ENCODE measurements at places on chromosomes 12 and 14.

DNA sequence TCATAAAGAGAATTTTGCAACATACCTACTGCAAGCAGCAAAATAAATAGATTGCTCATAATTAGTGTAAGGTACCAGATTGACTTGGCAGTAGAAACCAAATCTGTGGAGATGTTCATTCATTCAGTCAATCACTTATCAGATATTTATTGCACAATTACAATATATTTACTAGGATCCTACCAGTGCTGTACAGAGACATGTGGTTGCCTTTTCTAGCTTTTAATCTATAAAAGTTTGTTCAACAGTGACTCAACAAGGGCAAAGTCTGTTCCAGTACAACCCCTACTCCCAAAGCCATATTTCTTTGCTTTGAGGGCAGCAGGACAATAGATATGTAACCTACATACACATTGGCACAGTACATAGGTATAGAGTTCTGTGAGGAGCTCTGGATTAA is 27.3 kb downstream of the ABCD2 start:
- no peak for DNase-seq

DNA sequence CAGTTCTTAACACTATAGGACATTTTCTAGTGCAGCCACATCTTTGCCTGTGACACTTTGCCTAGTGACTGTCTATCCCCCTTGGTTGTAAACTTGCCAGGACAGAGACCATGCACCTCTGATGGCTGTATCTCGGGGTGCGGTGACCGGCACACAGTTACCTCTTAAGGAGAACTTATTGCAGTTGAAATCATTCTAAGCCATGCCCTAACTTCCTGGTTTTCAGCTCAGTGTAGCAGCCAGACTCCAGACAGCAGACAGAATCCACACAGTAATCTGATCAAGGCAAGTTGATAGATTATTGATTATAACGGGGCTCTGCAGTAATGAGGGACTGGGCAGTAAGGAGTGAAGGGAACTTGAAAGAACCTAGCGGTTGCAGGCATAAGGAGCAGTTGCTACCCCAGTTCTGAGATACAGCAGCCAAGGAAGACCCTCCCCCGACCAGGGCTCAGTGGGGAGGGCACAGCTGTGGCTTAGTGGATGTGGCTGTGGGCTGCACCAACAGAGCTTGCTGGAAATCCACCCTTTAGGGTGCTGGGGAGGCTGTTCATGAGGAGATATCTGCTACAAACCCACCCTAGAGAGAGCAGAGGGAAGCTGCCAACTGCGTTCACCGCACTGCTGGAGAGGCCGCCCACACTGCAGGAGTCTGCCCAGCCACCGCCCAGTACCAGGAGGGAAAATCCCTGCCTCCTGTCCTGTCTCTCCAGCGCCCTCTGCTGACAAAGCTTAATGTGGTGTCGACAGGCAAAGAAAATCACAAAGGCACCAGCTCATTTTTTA is 58.2 kb upstream of the BEGAIN start:
- peak; percentile 86 for DNase-seq

DNA sequence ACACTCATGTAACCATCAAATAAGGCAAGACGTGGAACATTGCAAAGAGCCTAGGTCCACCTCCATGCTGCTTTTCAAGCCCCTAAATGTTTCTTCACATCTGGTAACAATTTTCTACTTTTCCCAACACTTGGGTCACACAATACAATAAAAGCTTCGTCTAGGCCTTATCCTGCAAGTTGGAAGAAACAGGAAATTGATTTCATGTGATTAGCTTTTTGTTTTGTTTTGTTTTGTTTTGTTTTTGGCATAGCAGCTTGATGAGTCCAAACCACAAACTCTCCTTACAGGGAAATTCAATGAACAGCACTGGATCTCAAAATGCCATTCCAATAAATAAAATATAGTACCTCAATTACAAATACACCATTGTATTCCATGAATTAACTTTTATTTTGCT is 19.3 kb downstream of the TAS2R50 start:
- no peak for DNase-seq

- no peak for DNase-seq
Observed at GRCh38 chr12:18340786-18341185, 79.5 kb downstream of the PIK3C2G start.

DNA sequence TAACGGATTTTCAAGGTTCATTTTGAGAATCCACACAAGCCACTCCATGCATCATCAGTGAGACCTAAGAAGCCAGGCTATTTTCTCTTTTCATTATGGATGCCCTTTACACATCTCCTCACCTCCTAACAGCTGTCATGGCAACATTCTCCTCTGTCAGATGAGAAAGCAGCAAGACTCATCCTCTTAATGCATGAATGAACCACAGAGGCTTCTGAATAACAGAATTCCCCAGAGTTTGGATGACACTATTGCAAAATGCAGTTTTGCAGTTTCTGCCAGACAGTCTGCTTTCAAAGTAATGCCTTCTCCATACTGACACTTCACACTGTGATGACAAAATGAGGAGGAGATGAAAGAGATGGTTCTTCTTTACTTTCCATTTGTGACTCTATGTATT is 286.7 kb upstream of the GRIP1 start:
- no peak for DNase-seq

- DNase-seq = no peak
Observed at GRCh38 chr12:49552014-49552413, 13.2 kb downstream of the KCNH3 start.

DNA sequence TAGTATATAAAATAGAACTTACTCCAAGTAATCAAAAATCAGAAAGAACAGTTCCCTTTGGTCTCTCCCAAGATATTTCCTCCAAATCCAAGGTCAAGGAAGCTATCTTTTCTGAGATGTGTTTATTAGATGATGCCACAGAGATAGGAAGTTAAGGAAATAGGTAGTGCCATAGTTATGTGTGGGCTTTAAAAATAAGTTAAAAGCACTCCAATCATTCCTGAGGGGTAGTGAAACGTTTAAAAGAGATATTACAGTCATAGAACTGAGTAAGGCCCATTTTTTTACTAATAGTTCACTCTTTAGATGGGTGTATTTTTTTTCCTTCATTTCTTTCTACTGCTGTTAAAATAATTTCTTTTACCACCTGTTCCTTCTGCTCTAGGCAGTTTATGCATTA is 1630.9 kb upstream of the SEL1L start:
- DNase-seq = no peak

GRCh38 chr14:52422650-52423356 is 108.7 kb downstream of the PTGER2 start:
- no peak for DNase-seq

GRCh38 chr12:7038591-7038990 is 20.3 kb upstream of the LPCAT3 start:
- no peak for DNase-seq

DNA sequence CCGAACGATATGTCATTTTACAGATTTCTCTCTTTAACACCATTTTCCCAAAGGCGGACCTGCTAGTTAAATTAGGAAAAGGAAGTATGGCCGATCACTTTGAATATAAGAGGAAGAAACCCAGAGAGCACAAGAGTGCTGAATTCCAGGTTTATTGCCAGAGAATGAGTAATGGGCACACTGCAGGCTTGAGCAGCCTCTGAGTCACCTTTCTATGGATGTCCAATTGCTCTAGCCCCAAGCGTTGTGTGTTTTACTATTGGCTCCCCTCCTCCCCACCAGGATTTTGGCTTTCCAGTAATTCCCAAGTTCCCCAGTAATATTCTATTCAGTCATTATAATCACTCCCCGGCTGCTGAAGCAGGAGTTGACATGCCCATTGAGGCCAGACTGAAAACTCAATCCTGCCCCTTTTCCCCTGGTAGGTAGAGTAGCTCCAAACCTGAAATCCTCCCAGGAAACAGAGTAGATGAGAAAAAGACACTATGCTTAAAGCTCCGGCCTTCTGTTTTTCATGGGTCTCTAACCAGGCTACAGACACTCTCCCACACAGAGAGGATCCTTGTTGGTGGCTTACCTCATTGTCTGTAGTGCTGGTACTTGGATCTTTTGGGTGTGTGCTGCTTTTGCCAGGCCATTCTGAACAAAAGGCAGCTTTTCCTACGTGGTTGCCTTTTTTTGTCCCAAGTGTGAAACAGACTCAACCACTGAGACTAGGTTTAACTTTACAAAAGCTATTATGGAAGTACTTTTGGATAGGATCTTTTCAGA is 704.3 kb upstream of the FLRT2 start:
- no peak for DNase-seq

DNA sequence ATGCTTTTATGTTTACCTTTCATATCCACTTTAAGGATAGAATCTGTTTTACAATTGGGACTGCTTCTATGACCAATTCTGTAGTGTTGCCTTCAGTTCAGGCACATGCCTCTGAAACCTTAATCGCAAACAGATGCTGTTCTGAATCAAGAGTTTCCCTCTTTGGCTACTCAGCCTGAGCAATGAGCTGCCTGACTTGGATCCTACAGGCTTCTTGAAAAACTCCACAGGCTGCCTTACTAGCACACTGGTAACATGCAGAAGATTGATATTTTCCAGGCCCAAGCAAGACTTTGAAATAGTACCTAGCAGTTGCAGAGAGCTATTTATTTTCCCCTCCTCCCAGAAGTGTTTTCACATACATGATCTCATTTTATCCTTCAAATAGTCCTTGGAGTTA is 34.8 kb upstream of the PMCH start:
- no peak for DNase-seq

- no peak for DNase-seq
Observed at GRCh38 chr12:52246720-52247621, 13.9 kb downstream of the KRT7 start.

GRCh38 chr14:29528889-29529288 is 398.8 kb downstream of the PRKD1 start:
- no peak for DNase-seq

GRCh38 chr12:110591451-110592051 is 8.4 kb upstream of the PPTC7 start:
- DNase-seq = no peak

GRCh38 chr12:22306311-22306710 is 28.2 kb downstream of the ST8SIA1 start:
- DNase-seq = no peak

GRCh38 chr12:103824845-103825244 is 16.2 kb downstream of the NT5DC3 start:
- no peak for DNase-seq

DNA sequence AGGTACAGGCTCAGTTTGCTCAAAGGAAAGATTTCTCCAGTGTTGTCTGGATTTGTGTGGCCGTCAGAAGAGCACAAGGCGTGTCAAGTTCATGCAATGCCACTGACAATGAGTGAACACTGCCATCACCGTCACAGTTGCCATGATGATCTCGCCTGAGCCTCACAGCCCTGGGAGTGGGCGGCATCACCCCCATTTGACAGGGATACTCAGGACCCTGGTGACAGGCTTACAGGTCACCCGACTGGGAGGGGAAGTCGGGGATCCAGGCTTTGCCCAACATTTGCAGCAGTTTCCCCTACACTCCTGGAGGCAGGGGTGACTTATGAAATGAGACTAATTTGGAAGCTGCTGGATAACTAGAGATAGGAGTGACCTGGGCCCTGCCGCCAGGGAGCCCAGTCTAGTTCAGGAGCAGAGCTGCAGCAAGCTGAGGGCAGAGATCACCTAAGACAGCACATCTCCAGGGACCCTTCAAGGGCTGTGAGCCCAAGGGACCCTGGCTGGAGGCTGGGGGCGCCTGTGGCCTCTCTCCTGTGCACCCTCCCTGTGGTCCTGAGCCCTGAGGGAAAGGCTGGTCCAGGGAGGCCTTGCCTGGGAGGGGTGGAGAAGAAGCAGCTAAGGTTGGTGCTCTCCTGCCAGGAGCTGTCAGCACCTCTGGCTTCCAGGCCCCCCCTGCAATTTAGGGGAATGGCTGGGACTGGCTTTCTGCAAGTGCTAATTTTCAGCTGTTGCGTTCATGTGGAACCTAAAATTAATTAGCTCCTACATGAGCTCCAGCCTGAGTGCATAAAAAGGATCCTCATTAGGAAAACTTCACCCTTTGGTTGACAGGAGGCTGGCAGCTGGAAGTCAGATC is 32.4 kb upstream of the BEGAIN start:
- no peak for DNase-seq

DNA sequence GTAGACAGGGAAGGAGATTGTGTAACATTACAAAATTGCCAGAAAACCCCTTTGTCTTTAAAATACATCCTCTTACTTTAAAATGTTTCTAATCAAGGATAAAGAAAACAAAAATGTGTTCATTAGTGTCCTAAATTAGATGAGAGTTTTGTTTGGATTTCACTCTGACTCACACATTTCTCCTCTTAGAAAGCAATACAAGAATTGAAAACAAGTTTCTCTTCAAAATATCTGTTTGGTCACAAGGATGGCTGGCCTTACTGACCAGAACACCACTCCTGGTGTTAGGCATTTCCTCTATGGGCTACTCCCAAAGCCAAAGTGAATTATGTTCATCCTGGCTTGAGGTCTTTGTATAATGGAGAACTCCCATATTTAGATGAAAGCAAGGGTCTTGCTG is 6.4 kb downstream of the GUCY2C start:
- no peak for DNase-seq

GRCh38 chr12:59386236-59386635 is 209.6 kb upstream of the SLC16A7 start:
- no peak for DNase-seq

DNA sequence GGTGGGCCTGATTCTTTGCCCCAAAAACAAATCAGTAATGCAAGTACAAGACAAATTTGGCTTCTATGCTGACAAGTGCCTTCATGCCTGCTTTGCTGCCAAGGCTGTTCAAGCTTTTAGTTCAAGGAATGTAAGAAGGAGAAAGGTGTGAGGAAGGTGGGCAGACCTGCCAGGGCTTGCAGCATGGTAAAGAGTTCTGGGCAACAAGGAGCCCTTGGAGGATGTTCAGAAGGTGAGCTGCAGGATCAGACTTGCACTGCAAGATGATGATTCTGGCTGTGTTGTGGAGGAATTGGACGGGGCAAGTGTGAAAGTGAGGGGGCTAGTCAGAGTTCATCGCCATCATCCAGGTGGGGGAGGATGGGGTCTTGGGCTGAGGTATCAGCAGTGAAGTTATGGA is 167.9 kb downstream of the NUAK1 start:
- no peak for DNase-seq

DNA sequence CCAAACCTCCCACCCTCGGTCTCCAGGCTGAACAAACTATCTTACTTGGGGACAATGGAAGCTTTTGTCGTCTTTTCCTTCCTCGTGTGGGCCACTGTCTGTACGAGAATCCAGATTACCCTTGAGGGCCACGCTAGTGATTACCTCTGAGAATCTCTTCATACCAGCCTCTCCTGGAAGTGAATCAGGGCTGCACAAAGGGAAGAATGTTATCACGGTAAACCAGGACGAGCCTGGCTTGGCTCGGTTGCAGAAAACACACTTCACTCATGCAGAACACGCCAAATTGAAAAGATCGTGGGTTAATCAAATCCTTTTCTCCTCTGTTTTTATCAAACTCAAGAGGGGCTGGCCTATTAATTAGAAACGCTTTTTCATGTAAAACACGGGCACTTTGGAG is 51.6 kb upstream of the MYL2 start:
- no peak for DNase-seq

DNA sequence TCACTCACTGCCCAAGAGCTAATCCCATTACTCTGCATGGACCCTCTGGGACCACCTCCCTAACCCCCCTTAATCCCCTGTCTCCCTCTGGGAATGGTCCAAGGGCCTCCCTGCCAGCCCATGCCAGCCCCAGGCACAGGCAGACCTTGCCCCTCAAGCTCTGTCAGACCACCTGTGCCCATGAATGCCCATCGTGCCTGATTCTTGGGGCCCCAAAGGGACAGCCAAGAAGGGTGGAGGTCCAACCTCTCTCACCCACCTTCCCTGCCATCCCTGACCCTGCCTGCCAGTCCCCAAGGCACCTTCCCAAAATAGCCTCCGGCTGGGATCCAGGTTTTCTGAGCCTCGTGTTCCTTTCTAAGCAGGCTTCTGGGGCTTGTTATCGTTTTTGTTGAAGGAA is 20.8 kb upstream of the VSX2 start:
- DNase-seq = no peak

Data from effector CD4-positive, alpha-beta T cell (primary cell).